ENCODE measurements at places on chromosomes 2 and 18. TPM values are rescaled to one million over a fixed set of nuclear protein-coding genes. Genes with fewer than 3 reads are reported as not detected.
A peak's percentile ranks its signal among the peaks of the same experiment; 100 is the strongest.

The OTOS gene
- total RNA-seq, result not detected

The LBX2 gene
- total RNA-seq, result 0.36 TPM

The DNER gene
- total RNA-seq, result not detected

The PROC gene
- total RNA-seq, result 0.12 TPM

The EFEMP1 gene
- not detected for total RNA-seq

The ACTG2 gene
- total RNA-seq, result not detected

The PSMA8 gene
- total RNA-seq, result 0.93 TPM

DNA sequence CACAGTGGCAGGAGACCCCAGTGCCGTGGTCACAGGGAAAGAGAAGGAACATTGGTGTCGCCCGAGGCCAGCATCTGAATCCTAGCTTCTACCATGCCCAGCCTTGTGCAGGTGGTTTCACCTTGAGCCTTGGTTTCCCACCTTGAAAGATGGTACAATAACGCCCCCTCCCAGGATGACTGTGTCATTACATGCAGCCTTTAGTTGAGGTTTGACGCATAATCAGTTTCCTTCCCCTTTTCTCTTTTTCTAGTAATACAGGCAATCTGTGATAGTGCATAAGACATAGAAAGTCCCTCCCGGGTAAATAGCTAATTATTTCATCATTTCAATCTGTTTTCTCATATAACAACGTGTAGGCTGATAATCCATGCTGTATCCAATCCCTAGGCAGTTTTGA, 29.8 kb upstream of the ZNF407 start:
- H3K27ac ChIP-seq, result no peak overlapping the region
- peaks cover 11% of the 10 kb centered on the region for H3K27me3 ChIP-seq
- no peaks in the 10 kb centered on the region for H3K36me3 ChIP-seq

DNA sequence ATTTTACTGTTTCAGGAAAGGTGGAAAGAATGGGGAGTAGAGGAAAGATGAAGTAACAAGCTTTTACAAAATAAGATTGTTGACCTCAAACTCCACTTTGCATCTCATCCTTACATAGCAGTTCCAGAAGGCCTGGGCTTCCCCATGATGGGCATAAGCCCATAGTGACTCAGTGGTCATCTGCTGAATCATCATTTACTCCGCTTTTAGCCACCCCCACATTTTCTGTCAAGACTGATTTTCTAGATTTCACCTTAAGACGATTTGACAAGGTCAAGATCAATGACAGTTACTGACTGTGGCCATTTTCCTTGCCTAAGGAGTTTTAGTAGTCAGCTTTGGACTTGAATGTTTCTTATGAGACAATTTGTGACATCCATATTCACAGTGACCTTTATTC, 49.4 kb downstream of the PLEKHM3 start:
- no peak overlapping the region for H3K27ac ChIP-seq
- no peak overlapping the region for H3K4me3 ChIP-seq
- DNase-seq, result no peak
- H3K4me1 ChIP-seq, result peaks cover 2% of the 10 kb centered on the region
- no peaks in the 10 kb centered on the region for H3K36me3 ChIP-seq

DNA sequence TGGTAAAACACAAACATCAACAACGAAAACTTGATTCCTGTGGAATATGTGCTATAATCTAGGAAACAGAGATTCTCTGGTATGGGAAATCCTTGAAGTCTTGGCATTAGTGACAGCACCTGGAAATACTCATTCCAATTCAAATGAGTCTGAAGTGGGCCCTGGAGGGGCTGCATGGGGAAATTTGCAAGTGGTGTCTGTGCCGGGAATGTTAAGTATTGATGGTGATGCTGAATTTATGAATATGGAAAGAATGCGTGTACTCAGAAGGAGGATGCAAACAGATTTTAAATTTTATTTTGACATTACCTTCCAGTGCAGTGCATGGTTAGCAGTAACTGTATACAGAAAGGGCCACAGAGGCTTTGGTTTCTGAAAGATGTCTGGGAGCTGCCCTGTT, 37.2 kb downstream of the PTPRM start:
- no peaks in the 10 kb centered on the region for H3K4me1 ChIP-seq
- no peak overlapping the region for H3K27ac ChIP-seq
- H3K27me3 ChIP-seq, result no peaks in the 10 kb centered on the region
- H3K36me3 ChIP-seq, result no peaks in the 10 kb centered on the region
- H3K4me3 ChIP-seq, result no peak overlapping the region

DNA sequence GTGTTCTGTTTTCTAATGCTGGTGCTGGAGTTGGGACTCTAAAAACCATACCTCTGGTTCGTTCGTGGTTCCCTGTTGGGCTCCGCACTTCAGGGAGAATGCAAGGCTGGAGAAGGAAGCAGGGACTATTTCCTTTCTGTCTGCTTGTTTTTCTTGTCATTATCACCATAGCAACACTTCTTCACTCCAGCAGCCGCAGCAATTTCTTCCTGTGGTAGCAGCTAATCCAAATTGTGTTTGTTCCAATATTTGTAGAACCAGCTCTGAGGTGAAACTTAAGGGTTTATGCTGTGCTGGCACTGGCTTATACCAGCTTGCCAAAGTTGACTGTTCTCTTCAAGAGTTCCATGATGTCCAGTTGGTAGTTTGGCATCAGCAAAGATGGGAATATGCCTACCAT, 301.4 kb upstream of the SYT4 start:
- no peak overlapping the region for H3K27ac ChIP-seq
- no peak overlapping the region for H3K4me3 ChIP-seq
- no peak for DNase-seq
- H3K36me3 ChIP-seq, result no peaks in the 10 kb centered on the region
- H3K4me1 ChIP-seq, result no peaks in the 10 kb centered on the region
- H3K27me3 ChIP-seq, result no peaks in the 10 kb centered on the region

GRCh38 chr18:65547046-65547445, 203.8 kb upstream of the CDH7 start:
- no peaks in the 10 kb centered on the region for H3K27me3 ChIP-seq
- H3K4me3 ChIP-seq, result no peak overlapping the region
- H3K27ac ChIP-seq, result no peak overlapping the region

DNA sequence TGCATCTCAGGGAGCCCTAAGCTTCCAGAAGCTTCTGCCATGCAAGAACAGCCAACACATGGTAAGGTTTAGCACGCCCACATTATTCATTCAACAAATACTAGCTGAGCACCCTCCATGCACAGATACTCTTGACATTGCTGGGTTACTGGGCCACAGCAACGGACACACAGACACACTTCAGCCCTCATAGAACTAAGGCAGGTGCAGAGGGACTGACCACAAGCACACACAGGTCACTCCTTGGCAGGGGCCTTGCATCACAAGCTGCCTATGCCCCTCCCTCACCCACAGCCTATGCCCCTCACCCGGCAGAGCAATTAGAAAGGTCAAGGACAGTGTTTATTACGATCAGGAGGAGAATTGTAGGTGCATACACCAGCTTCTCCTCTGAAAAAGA, 15.8 kb downstream of the SLC14A2 start:
- H3K36me3 ChIP-seq, result no peaks in the 10 kb centered on the region
- peaks cover 4% of the 10 kb centered on the region for H3K4me1 ChIP-seq
- no peak for DNase-seq
- peaks cover 7% of the 10 kb centered on the region for H3K27me3 ChIP-seq
- H3K4me3 ChIP-seq, result no peak overlapping the region

- no peak overlapping the region for H3K27ac ChIP-seq
- no peak overlapping the region for H3K4me3 ChIP-seq
- H3K4me1 ChIP-seq, result no peaks in the 10 kb centered on the region
Measured at GRCh38 chr2:32680942-32681341, 53.1 kb downstream of the TTC27 start.

- no peak overlapping the region for H3K4me3 ChIP-seq
- no peak overlapping the region for H3K27ac ChIP-seq
- H3K36me3 ChIP-seq, result no peaks in the 10 kb centered on the region
- no peaks in the 10 kb centered on the region for H3K27me3 ChIP-seq
Measured at GRCh38 chr18:8942909-8943545, 159.5 kb upstream of the NDUFV2 start.

DNA sequence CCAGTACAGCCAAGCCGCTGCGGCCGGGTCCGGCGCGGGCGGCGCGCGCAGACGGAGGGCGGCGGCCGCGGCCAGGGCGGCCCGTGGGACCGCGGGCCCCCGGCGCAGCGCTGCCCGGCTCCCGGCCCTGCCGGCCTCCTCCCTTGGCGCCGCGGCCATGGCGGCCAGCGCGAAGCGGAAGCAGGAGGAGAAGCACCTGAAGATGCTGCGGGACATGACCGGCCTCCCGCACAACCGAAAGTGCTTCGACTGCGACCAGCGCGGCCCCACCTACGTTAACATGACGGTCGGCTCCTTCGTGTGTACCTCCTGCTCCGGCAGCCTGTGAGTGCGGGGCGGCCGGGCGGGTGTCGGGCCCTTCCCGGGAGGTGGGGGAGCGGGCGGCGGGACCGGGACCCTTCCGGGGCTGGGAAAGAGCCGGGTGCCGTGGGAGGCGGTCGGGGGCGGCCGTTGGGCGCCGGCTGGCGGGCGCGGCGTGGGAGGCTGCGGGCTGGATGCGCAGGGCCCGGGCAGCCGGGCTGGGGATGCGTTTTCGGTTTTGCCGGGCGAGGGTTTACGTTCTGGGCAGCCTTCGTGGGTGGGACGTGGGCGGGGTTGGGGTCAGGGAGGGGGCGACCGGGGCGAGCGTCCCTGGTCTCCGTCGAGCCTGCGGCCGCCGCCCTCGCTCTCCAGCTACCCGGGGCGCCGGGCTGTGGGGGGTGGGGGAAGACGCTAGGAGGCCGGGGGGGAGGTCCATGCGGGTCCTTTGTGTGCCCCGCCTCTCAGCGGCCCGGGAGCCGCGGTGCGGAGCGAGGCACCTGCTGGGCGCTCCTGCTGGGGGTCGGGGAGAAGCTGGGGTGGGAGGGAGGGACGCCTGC, 537 bp downstream of the AGFG1 start:
- peak; percentile 88 for DNase-seq
- H3K27me3 ChIP-seq, result no peaks in the 10 kb centered on the region
- peaks cover 9% of the 10 kb centered on the region for H3K36me3 ChIP-seq
- H3K27ac ChIP-seq, result peak overlapping the region; percentile 66
- H3K4me3 ChIP-seq, result peak overlapping the region; percentile 93

DNA sequence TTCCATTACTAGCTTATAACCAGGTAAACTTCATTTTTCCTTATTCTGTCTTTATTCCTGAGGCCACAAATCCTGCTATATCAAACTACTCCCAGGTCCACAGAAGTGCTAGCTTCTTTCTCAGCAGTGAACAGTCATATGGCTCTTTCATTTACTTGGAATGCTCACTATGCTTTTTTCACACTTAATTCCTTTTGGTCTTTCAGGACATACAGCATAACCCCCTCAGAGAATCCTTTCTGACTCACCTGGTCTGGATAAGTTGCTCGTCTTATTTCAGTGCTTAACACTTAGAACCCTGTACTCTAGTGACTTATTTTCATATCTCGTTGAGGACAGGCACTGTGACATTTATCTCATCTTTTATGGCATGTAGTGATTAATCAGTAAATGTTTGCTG, 325.0 kb upstream of the UBE2E3 start:
- peaks cover 3% of the 10 kb centered on the region for H3K27me3 ChIP-seq
- H3K36me3 ChIP-seq, result no peaks in the 10 kb centered on the region
- H3K27ac ChIP-seq, result no peak overlapping the region
- no peaks in the 10 kb centered on the region for H3K4me1 ChIP-seq
- DNase-seq, result no peak
- H3K4me3 ChIP-seq, result no peak overlapping the region

DNA sequence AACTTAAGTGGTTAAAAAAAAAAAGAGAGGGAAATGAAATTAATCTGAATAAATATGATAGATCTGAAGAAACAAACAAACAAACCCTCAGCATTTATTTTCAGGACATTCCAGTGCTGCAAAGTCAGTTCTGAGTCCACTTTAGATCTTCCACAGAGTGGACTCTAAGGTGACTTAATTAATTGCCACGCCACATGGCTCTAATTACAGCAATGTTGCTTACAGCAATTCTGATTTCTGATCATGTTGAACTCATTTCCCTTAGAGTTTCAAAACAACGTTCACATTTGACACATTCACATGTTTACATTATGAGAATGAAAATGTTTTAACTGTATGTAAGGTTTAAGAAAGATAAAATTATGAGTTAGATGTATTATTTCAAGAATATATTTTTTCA, 38.6 kb upstream of the RASGRP3 start:
- H3K4me1 ChIP-seq, result no peaks in the 10 kb centered on the region
- H3K4me3 ChIP-seq, result no peak overlapping the region
- H3K27ac ChIP-seq, result no peak overlapping the region
- H3K27me3 ChIP-seq, result peaks cover 20% of the 10 kb centered on the region

GRCh38 chr2:240359695-240360094, 75.8 kb upstream of the GPC1 start:
- H3K4me3 ChIP-seq, result no peak overlapping the region
- no peaks in the 10 kb centered on the region for H3K36me3 ChIP-seq
- no peak overlapping the region for H3K27ac ChIP-seq
- H3K4me1 ChIP-seq, result no peaks in the 10 kb centered on the region

GRCh38 chr2:53911434-53912189, 51.8 kb upstream of the GPR75 start:
- DNase-seq, result no peak
- no peak overlapping the region for H3K4me3 ChIP-seq
- no peaks in the 10 kb centered on the region for H3K27me3 ChIP-seq
- peaks cover 9% of the 10 kb centered on the region for H3K4me1 ChIP-seq
- H3K27ac ChIP-seq, result no peak overlapping the region
- H3K36me3 ChIP-seq, result peaks cover 36% of the 10 kb centered on the region

DNA sequence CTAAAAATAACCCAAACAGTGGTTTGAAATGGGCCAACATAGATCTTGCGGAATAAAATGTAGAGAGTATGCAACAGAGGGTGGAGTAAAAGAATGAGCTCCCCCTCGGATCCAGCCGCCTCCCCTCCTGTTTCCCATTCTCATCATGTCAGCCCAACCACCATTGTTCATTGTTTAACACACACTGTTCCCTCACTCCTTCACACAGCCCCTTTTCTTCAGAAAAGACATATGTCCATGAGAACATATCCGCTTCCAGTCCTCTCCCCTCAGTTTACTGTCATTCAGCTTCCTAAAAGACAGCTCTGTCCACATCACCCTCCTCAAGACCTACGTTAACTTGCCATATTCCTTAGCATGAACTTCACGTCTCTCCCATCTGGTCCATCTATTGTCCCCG, 62.9 kb upstream of the SERTAD2 start:
- H3K36me3 ChIP-seq, result no peaks in the 10 kb centered on the region
- peaks cover 12% of the 10 kb centered on the region for H3K4me1 ChIP-seq
- H3K4me3 ChIP-seq, result no peak overlapping the region
- no peak for DNase-seq
- H3K27me3 ChIP-seq, result no peaks in the 10 kb centered on the region

DNA sequence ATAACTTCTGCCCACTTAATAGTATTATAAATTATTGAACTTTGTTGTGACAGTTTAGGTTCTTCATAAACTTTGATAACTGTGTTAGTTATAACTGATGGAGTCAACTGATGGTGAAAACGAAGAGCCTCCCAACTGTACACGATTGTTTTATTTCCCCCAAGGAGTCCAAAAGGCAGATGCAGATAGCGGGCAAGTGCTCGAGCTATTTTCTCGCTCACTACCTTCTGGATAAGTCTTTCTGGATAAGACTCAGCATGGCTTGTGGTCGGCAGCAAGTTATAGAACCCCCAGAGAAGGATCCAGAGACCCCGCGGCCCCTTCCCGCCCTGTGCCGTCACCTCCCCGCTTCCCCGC, 517 bp downstream of the GCFC2 start:
- peaks cover 13% of the 10 kb centered on the region for H3K36me3 ChIP-seq
- no peak for DNase-seq
- peak overlapping the region; percentile 95 for H3K4me3 ChIP-seq
- H3K4me1 ChIP-seq, result peaks cover 22% of the 10 kb centered on the region
- H3K27me3 ChIP-seq, result peaks cover 4% of the 10 kb centered on the region

- peak overlapping the region; percentile 95 for H3K27ac ChIP-seq
- peaks cover 34% of the 10 kb centered on the region for H3K4me1 ChIP-seq
- H3K36me3 ChIP-seq, result peaks cover 3% of the 10 kb centered on the region
- DNase-seq, result peak; percentile 89
Measured at GRCh38 chr2:109031476-109032228, 42.6 kb upstream of the EDAR start.
